ENCODE measurements at places on chromosomes 12 and 14.
A peak's percentile ranks its signal among the peaks of the same experiment; 100 is the strongest.

GRCh38 chr14:52769887-52770286 lies 21.5 kb downstream of the GNPNAT1 start:
- DNase-seq: no peak

DNA sequence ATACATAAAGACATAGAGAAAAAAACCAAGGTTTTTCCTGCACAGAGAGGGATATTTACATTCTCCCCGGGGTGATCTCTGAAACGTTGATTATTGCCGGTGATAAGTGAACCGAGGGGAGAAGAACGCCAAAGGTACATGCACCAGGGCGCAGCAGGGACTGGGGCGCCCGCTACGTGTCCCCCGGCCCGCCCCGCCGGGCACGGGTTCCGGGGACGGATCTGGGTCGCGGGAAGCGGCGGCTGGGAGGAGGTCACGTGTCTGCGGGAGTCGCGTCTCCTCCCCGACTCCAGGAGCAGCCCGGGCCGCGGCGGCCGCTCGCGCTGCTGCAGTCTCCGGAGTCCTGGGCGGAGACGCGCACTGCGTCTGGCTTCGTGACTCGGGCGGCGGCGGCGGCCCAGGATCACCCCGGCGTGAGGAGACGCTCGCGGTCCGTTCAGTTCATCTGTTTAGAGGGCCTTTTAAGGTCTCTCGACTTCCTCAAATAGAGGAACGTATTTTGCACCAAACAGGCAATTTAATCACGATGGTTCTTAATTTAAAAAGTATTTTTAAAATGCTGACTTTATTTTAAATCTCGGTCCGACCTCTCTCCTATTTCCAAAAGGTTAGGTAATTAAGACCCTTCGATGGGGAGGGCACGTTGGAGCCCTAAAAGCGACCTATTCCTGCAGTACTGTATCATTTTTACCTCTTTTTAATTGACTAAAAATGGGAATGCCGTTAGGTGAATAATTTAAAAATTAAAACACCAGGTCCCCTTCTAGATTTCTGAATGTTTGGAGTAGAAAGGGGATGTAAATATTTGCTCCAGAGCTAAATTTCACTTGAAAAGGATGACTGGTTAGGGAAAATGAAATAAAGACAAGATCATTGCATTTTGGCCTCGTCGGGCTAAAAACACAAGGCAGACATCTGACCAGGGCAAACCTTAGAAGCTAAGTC lies 1.8 kb upstream of the BHLHE41 start:
- DNase-seq: no peak

- no peak for DNase-seq
These were observed 43.9 kb downstream of the TMTC3 start for GRCh38 chr12:88185988-88186387.

GRCh38 chr14:77181603-77182437 lies at the start of gene TMEM63C:
TSS of gene TMEM63C (plus strand) at chr14:77181798. CDS start at chr14:77218814, 37,016 bp downstream.
- DNase-seq: peak; percentile 65

DNA sequence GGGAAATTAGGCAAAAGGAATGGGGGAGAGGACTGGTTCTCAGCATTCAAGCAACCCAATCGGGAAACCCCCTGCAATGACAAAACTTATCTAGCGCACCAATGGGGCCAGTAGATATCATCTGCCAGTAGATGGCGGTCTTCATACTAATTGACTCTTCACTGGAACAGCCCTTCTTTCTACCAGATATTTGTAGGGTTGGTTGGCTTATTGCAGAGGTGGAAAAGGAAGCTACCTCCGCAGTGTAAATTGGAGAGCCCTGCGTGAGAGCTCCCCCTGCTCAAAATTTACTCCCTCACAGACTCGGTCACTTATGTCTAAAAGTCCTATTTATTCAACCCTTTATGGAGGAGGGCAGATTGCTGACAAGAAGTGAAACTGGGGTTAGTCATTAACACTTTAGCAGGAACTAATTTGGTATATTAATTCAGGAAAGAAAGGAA lies 166.1 kb upstream of the CCND2 start:
- peak; percentile 92 for DNase-seq

DNA sequence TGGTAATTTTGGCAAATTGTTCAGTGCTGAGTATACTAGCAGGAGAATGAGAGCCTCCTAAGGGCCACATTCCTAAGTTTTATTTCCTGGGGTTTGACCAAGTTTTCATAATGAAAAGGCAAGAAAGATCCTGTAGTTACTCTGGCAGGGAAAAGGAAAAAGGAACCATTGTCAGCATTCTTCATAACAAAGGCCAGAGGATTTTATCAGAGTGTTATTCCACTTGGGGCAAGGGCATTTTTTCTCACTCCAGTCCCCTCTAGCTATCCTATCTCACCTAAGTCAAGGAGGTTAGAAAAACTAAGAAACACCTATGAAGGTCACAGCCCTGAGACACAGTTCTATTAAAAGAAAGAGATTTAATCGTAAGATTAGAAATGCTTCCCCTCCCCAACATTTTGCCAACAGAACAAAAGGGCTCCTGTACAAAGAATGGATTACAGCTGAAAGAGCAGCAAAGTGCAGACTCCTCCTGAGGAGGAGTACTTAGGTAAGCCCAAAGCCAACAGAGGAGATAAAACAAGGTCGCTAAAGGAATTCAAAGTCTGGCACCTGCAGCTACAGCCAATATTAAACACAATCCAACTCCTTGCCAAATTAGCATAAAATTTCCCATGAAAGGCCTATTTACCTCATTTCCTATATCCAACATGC lies 162.4 kb downstream of the GALC start:
- DNase-seq: no peak

DNA sequence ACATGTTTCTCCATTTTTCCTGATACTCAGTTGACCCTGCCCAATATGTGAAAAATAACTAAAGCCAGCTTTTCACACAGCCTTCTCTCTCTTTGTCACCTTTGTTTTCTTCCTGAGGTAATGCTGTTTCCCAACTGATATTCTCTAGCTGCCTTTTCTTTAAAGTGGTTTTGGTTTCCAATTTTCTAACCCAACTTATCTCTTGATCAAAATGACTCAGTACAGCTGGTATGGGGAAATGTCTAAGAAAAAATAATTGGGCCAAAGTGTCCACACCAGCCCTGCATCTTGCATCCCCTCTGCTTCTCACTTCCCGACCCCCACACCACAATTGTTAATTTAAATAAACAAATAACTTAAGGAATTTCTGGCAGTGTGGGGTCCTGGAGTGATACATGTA lies 193.8 kb downstream of the SYT1 start:
- DNase-seq: no peak

GRCh38 chr12:108685469-108686260 lies 45.7 kb downstream of the CORO1C start:
- no peak for DNase-seq

DNA sequence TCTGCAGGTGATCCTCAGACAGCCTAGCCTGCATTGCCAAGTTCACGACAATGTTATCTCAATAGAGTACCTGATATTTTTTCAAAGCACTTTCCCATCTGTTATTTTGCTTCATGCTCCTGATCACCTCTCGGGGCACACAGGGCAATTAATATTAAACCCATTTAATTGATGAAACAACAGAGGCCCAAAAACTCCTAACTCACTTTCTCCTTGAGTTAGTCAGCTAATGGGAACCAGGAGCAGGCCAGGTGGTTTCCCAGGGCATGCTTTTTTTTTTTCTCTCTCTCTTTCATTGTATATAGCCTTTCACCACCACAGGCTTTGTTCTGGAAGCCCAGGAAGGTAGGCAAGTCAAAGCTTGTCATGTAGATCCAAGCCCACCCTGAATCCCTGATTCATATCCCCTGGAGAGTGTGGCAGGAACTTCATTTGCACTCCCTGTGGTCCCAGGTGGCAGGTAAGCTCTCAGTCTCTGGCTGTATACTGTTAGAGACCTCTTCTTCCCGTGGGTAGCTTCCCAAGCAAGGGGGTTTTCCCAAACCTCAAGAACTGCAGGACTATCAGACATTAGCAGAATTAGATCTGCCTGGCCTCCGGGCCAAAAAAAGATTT lies 41.6 kb upstream of the MAP1LC3B2 start:
- no peak for DNase-seq

- peak; percentile 84 for DNase-seq
These were observed 21.3 kb upstream of the OASL start for GRCh38 chr12:121060149-121061001.

- no peak for DNase-seq
These were observed 443.9 kb downstream of the TMEM132D start for GRCh38 chr12:129459886-129460285.

GRCh38 chr12:52354200-52354599 lies 13.1 kb downstream of the KRT85 start:
- no peak for DNase-seq

- DNase-seq: no peak
These were observed 19.9 kb downstream of the HECTD4 start for GRCh38 chr12:112362310-112362709.

DNA sequence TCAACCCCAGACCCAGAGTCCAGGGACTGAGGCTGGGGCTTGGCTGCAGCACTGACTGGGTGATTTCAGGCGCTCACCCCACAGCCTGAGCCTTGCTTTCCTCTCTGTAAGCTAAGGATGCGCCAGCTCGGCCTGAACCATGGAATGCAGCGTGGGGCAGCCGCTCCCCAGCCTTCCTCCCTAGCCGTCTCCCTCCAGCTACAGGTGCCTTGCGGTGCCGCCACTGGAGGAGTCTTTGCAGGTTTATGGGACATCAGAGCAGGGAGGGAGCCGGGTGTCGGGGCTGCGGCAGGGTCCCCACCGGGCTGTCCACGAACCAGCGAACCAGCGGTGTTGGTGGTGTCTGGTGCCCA lies 19.4 kb downstream of the PPP2R5C start:
- no peak for DNase-seq

- DNase-seq: no peak
These were observed 43.0 kb downstream of the MAP1LC3B2 start for GRCh38 chr12:116601933-116602810.

- DNase-seq: no peak
These were observed 13.5 kb downstream of the ATP2B1 start for GRCh38 chr12:89695100-89695499.
